ENCODE measurements at places on chromosomes 1 and 21.

DNA sequence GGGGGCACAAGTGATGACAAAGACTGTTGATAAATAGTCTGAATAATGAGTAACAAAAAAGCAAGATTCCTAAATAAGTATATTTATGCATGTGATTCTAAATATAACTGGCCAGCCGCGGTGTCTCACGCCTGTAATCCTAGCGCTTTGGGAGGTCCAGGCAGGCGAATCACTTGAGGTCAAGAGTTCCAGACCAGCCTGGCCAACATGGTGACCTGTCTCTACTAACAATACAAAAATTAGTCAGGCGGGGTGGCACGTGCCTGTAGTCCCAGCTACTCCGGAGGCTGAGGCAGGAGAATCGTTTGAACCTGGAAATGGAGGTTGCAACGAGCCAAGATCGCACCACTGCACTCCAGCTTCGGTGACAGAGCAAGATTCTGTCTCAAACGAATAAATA is 161.5 kb downstream of the TOMM20 start:
- DNase-seq: no peak

GRCh38 chr1:178739285-178740045 is 14.4 kb downstream of the RALGPS2 start:
- no peak for DNase-seq

DNA sequence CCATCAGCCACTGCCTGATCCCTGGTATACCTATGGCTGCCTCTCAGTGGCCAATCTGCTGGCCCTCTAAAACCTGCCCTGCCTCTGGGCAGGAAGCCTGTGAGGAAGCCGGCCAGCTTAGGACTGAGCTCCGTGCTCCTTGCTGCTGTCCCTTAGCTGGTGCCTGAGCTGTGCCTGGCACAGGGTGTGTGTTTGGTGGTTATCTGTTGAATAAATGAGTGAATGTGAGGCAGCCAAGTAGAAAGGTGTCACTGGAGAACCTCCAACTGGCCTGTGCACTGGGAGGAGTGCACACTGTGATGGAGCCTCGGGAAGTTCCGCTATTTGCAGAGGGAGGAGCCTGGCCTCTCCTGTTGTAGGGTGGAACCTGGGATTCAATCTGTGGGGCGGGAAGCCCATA is 63.4 kb upstream of the STUM start:
- no peak for DNase-seq

GRCh38 chr1:112995890-112996289 is 39.9 kb upstream of the SLC16A1 start:
- DNase-seq: no peak

GRCh38 chr21:35291973-35292627 is 243.0 kb upstream of the RUNX1 start:
- DNase-seq: no peak

- DNase-seq: no peak
Measured at GRCh38 chr21:35303085-35303484, 254.0 kb upstream of the RUNX1 start.

GRCh38 chr1:208369658-208370057 is 125.5 kb upstream of the PLXNA2 start:
- DNase-seq: no peak

- DNase-seq: no peak
Measured at GRCh38 chr1:159935719-159936272, 9.6 kb downstream of the IGSF9 start.

GRCh38 chr1:225508538-225509375 is 80.9 kb upstream of the LBR start:
- DNase-seq: peak; percentile 11

DNA sequence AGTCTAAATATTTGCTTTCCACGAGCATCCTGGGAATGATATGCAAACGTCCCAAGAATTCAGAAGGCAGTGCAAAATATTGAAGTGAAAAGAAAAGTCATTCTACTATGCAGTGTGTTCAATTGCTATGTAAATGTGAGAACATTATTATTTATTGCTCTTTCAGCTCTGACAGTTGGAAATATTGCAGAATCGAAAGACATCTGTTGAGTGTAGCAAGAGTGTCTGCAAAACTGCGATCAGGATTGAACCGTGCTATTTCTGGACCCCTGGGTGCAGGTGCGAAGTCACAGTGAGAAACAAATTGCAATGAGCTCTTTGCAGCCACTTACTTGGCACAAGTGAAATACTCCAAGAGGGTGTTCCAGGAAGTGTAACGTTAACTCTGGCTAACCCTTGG is 566.4 kb downstream of the AJAP1 start:
- DNase-seq: no peak

GRCh38 chr1:109392037-109392787 is 5.5 kb downstream of the SORT1 start:
- peak; percentile 43 for DNase-seq

Measured in hippocampal formation (tissue), 2 donors.